ENCODE measurements at places on chromosomes 1 and 21.

- no peak for DNase-seq
Measured at GRCh38 chr21:44802396-44803153, 955 bp upstream of the UBE2G2 start.

- no peak for DNase-seq
Measured at GRCh38 chr1:73947009-73947408, 251.0 kb downstream of the LRRIQ3 start.

DNA sequence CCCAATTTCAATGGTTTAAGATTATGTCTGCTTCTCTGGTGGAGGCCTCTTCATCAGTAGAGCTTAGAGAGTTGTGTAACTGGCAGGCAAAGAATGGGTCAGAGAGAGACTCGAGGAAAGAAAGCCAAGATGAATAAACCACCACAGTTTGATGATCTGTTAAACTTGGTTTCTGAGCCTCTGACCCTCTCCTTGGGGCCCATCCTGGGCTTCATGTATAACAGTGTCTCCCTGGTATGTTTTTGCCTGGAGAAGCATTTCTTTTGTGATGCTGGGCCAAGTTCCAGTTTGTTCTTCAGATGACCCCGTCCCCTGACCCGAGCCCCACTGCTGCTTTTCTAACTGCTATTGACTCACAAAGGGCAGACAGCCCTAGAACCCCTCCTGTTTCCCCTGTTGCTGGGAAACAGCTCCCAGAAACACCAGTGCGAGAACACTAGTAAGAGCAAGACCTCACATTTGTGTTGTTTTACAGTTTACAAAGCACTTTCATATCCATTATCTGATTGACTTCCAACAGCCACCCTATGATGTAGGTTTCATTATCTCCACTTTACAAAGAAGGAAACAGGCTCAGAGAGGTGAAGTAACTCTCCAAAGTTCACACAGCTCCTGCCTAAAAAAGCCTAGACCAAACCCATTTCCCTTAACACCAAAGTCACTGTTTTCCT lies 9.0 kb downstream of the CD2 start:
- DNase-seq, result no peak

DNA sequence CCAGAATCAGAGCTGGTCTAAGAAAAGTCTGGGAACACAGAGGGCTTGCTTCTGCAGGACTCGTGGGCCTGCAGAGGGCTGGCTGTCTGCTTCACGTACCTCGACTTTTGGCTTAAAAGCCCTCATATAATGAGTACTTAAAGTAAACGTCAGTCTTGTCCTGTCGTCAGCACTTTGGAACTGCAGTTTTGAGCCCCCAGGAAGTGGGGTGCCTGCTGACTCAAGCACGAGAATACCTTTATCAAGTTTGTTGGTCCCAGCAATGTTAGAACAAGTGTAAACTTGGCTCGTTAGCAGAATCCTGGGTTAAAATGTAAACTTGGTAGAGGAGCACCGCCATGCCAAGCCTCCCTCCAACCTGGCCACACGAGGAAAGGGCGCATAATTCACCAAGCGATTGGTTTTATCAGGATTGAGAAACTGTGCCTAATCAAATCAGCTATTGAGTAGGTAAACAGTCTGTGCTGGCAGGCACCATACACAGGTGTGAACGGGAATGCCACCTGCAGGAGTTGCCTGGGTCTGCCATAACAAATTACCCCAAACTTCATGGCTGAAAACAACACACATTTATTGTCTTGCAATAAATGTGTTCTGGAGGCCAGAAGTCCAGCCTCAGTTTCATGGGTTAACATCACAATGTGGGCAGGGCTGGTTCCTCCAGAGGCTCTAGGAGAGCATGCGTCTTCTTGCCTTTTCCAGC lies 45.0 kb upstream of the FHAD1 start:
- no peak for DNase-seq

- DNase-seq, result no peak
Measured at GRCh38 chr1:58654322-58654721, 45.5 kb downstream of the MYSM1 start.

DNA sequence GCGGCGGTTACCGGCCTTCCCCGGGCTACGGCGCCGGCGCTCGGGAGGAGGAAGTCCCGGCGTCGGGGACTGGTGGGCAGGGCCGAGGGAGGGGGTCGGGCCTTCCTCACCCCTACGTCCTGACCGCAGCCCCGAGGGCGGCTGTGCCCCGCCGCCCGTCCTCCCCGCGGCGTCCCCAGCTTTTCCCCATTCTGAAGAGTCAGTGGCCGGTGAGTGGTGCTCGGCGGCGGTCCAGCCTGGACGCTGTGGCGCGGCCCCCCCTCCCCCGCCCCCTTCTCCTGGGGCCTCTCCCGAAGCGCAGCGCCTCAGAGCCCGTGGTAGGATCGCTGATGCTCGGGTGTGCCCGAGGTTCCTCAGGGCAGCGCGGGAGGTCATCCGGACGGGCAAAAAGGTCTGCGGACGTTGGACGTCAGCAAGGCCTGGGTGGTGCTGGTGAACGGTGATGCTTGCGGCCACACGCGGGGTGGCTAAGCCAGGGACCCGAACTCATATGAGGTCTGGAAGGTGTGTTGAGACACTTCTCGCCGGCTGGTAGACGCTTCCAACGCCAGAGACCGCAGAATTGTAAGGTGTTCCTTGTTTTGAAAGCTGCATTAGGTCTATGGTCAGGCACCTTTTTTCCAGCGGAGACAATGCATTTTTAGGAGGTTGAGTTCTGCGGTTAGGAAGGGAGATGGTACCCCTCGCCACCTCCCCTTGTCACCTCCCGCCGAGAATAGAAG lies 725 bp downstream of the SLC25A33 start:
- DNase-seq, result peak; percentile 69

GRCh38 chr1:23718482-23718881 lies 24.8 kb upstream of the ELOA start:
- no peak for DNase-seq

- no peak for DNase-seq
Measured at GRCh38 chr1:243256590-243256989, 749 bp downstream of the SDCCAG8 start.

GRCh38 chr1:39670689-39671088 lies 1.2 kb downstream of the NT5C1A start:
- no peak for DNase-seq

GRCh38 chr1:244297616-244298015 lies 154.1 kb downstream of the ADSS2 start:
- no peak for DNase-seq

GRCh38 chr1:34460193-34460592 lies 283.5 kb downstream of the C1orf94 start:
- DNase-seq, result no peak

DNA sequence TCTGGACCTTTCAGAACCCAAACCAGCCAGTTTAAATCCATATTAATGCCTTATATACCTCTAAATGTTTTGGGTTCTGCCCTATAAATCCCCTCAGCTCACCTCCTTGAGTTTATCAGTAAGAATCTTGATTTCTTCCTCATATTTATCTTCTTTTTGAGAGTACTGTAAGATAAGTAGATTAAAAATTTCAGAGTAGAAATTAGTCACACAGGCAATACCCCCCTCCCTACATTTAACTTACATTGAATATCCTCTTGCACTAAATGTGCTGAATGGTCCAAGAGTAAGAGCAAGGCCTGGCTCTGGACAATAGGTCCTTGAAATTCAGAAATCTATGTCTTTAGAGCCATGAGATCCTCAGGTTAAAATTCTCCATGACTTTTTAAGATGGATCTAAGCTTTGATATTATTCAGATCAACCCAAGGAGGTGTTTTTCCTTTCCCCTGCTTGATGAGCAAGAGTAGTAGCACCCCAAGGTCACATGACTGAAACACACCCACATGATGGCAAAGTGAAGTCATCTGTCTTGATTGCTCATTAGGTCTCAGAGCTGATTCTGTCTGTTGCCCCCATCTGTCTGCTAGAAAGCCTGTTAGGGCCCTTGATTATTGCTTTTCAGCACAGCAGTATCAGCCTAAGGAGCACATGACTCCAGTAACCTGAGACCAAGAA lies 15.8 kb upstream of the NUP210L start:
- no peak for DNase-seq

DNA sequence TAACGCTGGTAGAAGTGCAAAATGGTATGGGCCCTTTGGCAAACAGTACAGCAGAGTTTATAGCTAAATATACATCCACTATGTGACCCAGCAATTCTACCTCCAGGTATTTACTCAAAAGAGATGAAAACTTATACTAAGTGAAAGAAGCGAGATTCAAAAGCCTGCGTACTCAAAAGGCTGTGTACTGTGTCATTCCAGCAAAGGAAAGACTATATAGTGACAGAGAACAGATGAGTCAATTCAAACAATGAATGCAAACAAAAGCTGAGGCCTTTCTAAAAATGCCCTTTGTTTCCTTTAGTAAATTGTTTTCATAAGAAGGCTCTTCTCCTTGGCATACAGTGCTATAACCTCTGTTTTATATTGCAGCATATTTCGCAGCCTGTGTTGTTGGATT lies 268.8 kb upstream of the CSF3R start:
- no peak for DNase-seq

DNA sequence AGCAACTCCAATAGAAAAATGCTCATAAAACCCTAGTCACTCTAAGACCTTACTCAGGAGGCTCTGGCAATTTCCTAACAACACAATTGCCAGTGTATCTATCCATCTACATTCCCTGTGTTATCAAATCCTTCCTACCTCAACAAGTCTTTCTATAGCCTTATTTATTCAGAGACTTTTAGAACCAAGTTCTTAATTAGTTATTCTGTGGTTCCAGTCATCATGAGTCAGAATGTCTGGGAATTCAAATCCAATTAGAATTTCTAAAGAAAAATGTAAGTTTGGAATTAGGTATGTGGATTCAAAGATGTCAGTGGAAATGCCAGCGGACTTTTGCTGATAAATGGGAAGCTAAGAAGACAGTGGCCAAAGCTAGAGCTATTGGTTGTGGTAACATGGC lies 302.6 kb upstream of the C1orf87 start:
- no peak for DNase-seq

DNA sequence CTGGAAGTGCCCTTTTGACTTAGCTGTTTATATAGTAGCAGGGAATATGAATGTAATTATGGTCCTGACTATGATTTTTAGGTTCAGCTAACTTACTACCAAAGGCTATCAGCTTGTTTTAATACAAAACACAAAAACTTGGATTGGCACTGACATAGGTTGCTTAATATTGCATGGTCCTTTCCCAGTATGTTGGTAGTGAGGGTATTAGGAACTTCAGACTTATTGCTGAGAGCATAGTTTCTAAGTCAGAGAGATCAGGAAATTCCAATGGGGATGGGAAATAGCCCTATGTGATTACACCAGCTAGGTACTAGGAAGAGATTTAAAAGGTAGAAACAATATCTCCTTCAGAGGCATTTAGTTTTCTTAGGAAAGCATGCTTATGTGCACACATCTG lies 7.7 kb downstream of the ARID1A start:
- DNase-seq, result no peak

GRCh38 chr1:41671116-41671755 lies 186.8 kb upstream of the EDN2 start:
- no peak for DNase-seq

GRCh38 chr21:45894906-45895777 lies 86.4 kb upstream of the COL6A1 start:
- no peak for DNase-seq

GRCh38 chr1:112594208-112594876 lies 24.6 kb downstream of the ST7L start:
- DNase-seq, result no peak

- DNase-seq, result peak; percentile 18
Measured at GRCh38 chr21:25637851-25638659, 1.0 kb upstream of the JAM2 start.

DNA sequence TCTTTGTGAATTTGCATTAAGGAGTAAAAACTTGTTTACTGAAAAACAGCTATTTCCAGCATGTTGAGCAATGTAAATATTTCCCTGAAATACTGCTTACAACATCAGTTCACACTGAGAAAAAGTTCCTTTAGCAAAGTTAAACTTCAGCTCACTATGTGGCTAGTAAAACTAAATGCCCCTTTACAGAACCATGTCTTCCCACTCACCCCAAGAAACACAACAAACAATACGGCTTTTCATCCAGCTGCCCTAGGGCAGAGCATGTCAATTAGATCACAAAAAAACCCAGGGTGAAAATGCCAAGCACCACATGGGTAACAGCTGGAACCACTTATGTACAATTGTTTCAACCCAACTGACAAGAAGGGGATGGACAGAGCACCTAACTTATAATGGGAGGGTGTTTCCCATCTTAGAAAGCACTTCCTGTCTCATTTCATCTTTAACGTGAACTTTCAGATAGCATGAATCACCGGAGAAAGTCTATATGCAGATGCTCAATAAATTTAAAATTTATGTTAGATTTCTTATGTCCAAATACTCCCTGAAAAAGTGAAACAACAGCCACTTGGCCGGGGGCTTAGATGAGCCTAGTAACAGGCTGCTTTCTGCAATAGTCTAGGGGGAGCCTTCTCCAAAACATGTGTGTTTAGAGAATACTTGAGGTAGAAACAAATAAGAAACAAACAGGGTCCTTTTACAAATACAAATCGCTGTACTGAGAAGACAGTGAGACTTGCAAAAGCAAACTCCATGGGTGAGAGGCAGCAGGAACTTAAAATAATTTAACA lies 6.6 kb downstream of the NID1 start:
- no peak for DNase-seq

DNA sequence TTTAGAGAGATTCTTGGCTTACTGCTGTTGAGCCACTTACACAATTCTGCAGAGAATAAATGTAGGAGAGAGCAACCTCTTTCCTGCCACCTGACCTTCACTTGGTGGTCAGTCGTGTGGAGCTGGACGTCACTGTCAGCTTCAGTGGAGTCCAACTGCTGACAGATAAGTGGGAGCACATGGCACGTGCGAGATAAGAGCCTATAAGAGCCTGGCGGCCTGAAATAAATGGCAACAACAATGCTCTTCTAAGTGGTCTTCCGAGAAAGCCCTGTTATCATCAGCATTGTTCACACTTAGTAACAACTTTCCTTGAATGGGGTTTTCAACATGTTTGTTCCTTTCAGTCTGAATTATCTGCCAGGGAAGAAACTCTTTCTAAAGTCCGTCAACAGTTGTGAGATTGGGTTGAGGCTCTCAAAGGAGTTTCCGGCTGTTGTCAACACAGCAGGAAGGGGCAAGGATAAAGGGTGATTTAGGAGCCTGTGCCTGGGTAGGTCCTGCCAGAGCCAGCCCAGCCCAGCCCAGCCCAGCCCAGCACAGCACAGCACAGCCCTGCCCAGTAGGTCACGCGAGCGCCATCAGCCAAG lies 57.2 kb upstream of the RUNX1 start:
- no peak for DNase-seq

- DNase-seq, result no peak
Measured at GRCh38 chr1:200448034-200448762, 38.4 kb upstream of the ZNF281 start.

Data from ovary (tissue), 10 donors.